Left renal pelvis (tissue), 4 donors: ENCODE measurements at places on chromosomes 5 and 9. TPM values are rescaled to one million over a fixed set of nuclear protein-coding genes. Genes with fewer than 3 reads are reported as not detected.

Gene PCDHAC2
- polyA plus RNA-seq: 0.62 TPM

Gene GRM6
- polyA plus RNA-seq: 1.1 TPM

Gene GZMA
- 0.67 TPM for polyA plus RNA-seq

DNA sequence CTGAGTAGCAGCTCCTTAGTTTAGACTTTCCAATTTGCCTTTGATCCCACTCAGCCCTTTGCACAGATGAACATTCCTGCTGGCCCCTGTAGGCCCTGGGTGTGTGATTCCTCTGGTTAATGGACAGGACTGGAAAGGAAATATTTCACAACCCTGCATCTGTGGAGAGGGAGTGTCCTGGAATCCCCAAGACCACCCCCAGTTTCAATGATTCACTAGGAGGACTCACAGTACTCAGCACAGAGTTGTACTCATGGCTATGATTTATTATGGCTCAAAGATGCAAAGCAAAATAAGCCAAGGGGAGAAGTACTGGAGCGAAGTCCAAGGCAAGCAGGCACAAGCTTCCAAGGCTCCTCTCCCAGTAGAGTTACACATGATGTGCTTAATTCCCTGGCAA, 42.4 kb upstream of the TJP2 start:
- no peak for DNase-seq

DNA sequence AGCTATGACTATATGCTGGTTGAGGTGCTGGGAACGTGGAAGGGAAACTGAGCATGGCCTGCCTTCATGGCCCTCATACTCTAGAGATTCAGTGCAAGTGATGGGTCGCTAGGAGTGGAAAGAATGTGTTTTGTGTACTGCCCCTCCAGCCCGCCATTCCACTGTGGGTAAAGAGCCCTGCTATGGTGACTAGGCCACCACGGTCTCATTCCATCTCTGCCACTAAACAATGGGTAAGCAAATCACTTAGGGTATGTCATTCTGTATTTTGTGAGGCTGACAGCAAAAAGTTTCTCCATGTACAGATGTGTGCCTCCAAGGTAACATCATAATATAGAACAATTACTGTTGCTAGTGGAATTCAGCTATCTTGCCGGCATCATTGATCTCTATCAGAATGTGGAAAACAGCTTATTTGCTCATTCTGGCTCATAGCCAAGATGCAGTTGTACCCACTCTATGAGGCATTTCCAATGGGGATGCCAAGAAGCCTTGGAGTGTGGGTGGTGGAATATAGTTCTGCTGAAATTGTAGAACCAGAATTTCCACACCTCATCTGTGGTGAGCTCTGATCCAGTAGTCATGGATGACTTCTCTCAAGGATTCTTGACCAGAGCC, 12.5 kb downstream of the SMARCA2 start:
- no peak for DNase-seq

- DNase-seq: no peak
These were observed 24.8 kb upstream of the ALDH1A1 start for GRCh38 chr9:72977670-72978069.
